ENCODE measurements at places on chromosomes 7 and 10.

GRCh38 chr10:129784291-129784690, 179.8 kb downstream of the EBF3 start:
- DNase-seq: no peak

DNA sequence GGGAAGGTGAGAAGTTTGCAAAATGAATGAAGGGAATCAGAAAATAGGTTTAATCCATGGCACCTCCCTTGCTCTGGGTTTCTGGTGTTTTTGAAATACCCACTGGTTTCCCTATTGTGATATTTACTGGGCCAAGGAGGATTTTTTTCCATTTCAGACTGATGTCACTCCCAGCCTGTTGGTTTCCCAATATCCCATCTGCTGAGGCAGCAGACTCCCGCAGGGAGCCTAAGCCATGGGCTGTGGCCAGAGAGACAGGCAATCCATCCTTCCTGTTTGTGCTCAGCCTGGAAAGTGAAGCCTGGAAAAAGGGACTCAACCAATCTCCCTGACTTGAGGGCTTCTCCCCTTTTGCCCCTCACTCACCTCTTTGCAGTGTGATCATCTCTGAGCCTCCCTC, 22.8 kb downstream of the FAM107B start:
- no peak for DNase-seq

DNA sequence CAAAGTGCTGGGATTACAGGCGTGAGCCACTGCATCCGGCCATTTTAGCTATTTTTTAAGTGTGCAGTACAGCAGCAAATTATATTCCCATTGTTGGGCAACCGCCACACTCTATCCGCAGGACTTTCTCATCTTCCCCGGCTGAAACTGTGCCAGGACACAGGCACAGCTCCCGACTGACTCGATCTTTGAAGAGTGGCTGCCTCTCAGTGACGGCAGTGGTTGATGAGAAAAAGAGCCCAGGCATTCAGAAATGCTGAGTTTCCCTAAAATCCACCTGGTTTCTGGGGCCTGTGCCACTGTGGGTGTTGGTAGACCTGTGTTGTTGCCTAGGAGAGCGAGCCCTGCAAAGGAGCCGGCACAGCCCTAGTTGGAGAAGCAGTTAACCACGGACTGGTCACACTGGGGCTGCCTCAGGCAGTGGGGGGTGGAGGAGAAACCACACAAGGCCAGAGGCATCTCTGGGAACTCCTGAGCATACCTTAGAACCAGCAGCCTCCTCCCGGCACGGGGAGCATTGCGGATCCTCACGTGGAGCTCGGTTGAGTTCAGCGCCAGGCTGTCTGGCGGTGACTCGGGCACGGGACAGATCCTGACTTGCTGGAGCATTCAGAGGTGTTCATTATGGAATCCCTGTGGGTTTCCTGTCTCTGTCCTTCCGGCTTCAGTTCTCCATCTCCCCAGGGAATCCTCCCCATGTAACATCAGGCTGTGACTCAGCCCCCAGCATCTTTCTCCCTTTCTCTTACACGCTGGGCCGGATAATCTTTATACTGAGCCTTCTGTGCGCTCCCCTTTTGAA, 16.2 kb downstream of the PFKFB3 start:
- DNase-seq: no peak

DNA sequence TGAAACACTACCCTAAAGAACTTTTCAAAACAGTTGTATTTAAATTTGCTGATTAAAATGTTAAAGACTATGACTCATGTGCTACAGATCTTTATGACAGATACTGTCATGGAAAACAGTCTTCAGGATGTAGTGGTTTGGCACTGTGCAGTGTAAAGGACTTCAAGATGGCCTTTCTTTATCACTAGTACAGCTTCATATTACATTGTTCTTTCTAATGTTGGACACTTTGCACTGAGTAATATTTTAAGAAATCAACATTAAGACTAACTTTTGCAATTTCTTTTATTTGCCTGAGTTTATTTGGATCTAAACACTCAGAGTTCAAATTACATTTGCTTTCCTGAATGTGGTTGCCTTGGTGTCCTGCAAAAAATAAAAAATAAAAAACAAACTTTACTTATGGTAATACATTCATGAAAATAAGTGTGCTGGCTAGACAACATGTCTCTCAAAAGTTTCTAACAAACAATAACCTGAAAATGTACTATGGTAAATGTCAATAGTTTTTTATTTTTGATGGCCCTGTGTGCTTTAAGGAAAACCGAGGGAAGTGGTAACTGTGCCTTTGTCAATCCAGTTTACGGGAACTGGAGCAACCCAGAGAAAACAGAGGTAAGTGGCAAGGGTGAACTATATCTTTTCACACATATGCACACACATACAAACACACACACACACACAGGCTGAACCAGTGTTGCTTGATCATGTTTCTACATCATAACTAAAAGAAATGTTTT, 85.9 kb upstream of the PLXDC2 start:
- DNase-seq: no peak

DNA sequence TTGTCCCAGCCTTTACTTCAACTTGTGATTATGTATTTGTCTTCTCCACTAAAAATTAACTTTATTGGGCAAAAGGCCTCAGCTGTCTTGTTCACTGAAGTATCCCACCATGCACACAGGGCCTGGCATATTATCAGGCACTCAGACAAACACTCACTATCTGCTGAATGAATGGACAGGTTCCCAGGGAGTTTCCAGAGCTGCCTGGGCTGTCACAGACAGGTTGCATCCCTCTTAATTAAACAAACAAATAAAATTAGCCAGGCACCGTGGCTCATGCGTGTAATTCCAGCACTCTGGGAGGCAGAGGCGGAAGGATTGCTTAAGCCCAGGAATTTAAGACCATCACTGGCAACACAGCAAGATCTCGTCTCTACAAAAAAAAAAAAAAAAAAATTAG, 1.5 kb upstream of the TSPAN14 start:
- DNase-seq: no peak

DNA sequence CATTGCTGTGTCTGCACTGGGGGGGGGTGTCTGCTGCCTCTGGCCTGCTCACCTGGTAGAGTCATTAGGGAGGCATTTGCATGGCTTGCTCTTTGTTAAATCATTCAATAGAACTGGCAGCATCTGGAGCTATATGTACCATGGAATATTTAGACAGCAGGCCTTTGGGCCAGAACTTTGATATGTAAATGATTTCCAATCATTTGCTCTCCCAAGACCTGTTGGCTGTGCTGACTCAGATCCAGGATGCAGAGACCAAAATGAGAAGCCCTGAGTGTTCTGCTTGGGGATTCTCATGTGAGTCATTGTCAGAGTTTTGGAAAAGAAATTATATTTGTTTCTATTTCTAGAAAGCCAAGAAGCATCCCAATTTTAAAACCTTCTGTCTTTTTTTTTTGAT, 257.6 kb upstream of the IGFBP3 start:
- DNase-seq: no peak

- DNase-seq: no peak
Measured at GRCh38 chr7:64562256-64562625, 630 bp downstream of the ZNF680 start.

DNA sequence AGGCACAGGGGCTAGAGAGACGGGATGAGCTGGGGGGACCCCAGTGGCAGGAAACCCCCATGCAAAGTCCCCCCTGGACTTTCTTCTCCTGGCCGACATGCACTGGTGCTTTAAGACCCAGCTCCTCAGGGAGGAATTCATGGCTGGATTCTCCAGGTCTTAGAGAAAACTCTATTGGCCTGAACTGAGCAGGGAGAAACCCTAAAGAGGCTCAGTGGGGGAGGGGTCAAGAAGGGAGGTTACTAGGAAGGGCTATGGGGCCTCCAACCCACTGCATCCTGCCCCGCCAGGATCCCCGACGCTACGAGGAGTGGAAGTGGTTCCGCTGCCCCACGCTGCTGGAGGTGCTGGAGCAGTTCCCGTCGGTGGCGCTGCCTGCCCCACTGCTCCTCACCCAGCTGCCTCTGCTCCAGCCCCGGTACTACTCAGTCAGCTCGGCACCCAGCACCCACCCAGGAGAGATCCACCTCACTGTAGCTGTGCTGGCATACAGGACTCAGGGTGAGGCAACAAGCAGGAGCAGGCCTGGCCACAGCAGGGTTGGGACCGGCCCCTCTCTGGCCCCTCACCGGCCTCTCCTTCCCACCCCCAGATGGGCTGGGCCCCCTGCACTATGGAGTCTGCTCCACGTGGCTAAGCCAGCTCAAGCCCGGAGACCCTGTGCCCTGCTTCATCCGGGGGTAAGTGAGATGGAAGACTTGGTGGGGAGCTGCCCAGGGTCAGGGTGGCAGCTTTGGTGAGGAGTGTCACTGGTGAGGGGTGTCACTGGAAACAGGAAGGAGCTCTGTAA, 13.8 kb downstream of the ATG9B start:
- DNase-seq: no peak

DNA sequence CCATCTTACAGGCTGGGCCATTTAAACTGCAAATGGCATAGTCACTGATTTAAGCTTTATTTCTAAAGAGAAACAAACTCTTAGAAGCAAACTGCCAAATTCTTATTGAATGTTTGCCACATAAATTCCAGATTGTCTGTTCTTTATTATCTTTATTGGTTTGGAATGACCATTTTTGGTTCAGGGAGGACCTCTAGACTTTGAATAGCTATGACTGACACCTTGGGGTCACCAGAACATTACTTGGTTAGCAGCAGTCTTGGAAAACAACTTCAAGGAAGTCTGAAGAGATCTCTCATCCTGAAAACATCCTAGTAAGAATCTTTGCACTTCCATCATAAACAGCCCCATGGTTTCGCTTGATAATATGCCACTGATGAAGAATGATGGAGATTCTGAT, 197.1 kb downstream of the SUGCT start:
- DNase-seq: no peak

DNA sequence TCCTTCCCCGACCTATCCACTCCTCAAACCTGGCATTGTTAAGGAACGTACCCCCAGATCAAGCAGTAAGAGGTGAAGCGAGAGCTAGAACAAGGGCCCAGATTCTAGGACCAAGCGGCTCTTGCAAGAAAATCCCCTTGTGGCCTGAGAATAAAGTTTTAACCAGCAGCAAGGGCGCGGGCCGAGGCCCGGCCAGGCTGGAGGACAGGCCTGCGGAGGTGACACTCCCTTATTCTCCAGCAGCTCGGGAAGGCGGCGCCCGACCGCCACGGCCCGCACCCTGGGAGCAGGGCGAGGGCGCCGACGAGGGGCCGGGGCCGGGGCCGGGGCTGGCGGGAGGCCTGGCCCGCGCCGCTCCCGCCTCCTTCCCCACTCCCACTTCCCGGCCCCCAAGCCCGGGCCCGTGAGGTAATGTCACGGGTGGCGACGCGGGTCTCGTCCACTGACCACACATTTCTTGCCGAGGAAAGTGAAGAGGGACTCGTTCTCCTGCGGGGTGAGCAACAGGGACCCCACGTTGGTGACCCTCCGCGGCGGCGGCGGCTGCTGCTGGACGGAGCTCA, 551 bp downstream of the WASL start:
- peak; percentile 13 for DNase-seq

GRCh38 chr10:15144788-15145187, 23.7 kb downstream of the NMT2 start:
- no peak for DNase-seq

DNA sequence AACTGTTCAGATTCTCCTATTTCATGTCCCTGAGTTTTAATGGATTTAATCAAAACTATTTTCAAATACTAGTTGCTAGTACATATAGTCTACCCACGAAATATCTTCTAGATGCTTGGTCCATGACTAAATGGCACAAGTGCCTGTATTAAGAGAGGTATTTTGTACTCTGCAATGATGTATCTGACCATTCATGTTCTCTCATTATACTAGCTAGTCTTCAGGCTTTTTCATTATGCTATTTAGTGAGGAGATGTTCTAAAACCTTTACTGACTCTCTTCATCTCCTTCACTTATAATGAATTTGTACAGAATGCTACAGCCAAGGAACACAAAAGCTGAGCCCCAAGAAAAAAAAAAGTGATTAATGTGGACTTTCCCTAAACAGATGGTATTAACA, 222.5 kb downstream of the AHR start:
- no peak for DNase-seq

- DNase-seq: no peak
Measured at GRCh38 chr10:113517165-113517900, 35.5 kb upstream of the HABP2 start.

- DNase-seq: no peak
Measured at GRCh38 chr7:12066004-12066403, 145.1 kb upstream of the TMEM106B start.

Data from activated T-helper 9 cell treated with anti-CD3 and anti-CD28 coated beads, Interleukin-2, amount 50 U/mL, for 16 hours (primary cell).